ENCODE measurements at places on chromosomes 2 and 18.

DNA sequence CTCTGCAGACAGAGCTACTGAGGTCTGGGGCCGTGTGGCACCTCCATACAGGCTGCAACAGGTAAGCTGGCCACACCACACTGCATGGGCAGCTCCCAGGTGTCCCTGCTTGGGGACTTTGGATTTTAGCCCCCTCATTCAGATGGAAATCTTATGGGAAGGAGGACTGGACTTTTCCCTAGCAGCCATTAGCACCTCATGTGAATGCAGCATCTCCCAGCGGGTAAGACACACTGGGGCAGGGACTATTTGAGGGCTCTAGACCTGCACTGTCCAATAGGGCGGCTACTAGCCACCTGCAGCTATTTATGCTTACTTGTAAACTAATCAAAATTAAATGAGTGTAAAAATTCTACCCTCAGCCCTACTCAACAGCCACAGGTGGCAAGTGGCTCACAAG lies 34.2 kb upstream of the GLI2 start:
- no peak for DNase-seq

GRCh38 chr18:58449464-58449863 lies 179.4 kb downstream of the ALPK2 start:
- no peak for DNase-seq

DNA sequence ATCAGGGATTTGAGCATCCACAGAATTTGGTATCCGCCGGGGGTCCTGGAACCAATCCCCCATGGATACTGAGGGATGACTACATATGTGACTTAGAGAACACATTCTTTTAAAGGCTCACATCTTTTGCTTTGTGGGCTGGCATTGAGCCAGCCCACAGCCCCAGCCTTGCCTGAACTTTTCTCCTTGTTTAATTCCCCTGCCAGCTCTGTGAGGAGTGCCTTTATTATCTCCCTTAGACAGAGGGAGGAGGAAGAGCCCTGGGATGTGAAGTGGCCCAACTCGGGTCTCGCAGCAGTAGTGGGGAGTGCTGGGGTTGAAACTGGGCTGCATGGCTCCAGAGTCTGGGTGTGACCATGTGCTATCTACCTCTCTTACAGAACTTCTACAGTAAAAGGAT lies 7.6 kb downstream of the TTC39C start:
- peak; percentile 76 for DNase-seq

DNA sequence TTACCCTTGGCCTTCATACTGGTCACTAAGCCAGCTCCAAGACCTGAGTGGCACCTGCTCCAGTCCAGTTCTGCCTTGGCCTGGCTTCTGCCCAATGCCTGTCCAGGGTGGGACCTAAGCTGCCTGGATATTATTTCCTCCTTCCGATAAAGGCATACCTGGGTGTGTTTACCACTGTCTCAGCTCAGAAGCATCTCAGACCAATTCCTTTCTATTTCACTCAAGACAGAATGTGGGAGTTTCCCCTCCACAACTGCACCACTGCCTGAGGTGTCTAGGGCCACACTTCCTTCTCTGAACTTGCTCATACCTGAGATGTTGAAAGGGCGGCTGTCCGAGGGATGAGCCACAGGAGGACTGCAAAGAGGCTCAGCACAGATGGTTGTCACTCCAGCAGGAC lies 18.4 kb upstream of the CAB39 start:
- no peak for DNase-seq

DNA sequence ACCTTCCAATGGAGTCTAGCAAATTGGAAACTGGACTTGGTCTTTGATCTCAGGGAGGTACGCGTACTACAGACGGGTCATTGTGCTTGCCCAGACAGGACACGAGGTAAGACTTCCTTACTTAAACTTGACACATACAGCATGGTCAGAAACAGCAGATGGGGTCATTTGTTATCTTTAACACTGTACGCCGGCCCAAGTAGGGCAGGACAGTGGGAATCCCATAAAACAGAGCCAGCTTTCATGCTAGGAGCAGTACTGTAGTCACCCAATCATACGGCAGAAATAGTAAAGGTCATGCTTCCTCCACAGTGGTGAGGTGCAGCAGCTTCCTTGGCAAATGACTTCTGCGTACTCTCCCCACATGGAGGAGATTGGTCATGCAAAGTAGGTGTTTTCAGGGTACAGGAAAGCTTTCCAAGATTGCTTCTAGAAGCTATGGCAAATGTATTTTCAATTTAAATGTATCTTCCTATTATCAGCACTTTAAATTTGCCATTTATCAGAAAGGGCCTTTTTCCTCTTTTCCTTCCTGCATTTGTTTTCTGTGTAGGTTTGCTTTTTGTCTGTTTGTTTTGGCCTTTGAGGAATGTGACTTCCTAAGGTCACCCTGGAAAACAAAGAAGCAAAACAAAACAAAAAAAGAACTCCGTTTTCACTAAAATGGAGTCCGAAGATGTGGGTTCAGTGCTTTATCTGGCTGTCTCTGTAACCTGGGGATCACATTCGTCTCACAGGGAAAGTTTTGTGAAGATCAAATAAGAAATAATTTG lies 74.0 kb upstream of the DSG1 start:
- DNase-seq: no peak

GRCh38 chr18:79630281-79631095 lies 49.1 kb upstream of the CTDP1 start:
- DNase-seq: no peak

DNA sequence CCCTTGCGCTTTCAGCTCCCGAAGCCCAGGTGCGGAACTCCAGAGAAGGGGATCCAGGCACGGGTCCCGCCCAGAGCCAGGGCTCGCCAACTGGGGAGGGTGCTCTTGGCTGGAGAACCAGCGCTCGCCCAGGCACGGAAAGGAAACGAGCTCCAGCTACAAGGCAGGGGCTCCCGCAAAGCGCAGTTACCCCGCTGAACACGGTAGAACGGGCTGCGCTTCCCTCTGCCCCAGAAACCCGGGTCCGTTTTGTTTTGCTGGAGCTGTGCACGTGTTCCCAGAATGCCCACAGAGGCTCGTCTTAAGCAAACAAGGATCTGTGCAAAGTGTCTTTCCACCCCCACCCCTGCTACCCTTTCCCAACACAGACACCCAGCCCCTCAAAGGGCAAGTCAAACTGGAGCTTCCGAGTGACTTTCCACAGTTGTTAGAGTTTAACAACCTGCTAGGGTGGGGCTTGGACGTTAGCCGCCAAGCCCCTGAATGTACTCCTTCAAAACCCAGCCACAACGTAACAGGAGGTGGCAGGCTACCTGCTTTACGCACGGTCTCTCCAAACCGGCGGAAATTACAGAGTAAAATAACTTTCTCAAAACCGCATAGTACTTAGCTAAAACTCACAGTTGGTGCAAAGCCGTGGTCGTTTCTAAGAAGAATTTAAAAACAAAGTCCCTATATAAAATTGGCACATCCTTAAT lies 775 bp downstream of the RNF125 start:
- DNase-seq: peak; percentile 35

DNA sequence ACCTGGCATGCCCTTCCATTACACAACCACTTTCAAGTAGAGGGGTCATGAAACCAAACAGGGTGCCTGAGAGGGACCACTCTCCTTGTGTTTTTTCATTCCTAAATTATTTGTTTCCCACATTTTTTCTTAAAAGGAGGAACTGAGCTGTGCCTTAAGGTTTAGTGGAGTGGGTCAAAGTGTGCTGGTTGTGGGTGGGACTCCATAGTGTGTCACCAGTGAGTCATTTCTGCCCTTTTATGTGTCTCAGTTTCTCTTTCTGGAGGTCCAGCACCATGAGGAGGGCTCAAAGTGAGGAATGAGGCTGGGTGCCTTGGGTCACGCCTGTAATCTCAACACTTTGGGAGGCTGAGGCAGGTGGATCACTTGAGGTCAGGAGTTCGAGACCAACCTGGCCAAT lies 37.8 kb downstream of the COMMD1 start:
- DNase-seq: no peak

DNA sequence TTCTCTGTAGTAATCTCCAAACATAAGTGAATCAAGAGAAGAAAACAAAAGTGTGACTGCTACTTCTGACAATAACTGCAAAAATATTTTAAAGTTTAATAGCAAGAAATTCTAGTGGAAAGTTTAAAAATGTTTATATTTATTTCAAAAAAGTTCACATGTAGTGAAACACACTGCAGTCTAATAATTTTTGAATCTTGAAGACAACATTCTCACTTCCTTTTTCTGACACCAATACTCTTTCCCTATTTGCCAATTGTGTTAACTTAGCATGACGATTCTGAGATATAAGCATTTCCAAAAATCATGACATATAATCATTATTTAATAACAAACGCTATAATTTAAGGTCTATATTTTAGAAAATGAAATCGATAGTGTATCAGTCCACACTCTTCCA lies 429.1 kb upstream of the PKDCC start:
- DNase-seq: no peak

DNA sequence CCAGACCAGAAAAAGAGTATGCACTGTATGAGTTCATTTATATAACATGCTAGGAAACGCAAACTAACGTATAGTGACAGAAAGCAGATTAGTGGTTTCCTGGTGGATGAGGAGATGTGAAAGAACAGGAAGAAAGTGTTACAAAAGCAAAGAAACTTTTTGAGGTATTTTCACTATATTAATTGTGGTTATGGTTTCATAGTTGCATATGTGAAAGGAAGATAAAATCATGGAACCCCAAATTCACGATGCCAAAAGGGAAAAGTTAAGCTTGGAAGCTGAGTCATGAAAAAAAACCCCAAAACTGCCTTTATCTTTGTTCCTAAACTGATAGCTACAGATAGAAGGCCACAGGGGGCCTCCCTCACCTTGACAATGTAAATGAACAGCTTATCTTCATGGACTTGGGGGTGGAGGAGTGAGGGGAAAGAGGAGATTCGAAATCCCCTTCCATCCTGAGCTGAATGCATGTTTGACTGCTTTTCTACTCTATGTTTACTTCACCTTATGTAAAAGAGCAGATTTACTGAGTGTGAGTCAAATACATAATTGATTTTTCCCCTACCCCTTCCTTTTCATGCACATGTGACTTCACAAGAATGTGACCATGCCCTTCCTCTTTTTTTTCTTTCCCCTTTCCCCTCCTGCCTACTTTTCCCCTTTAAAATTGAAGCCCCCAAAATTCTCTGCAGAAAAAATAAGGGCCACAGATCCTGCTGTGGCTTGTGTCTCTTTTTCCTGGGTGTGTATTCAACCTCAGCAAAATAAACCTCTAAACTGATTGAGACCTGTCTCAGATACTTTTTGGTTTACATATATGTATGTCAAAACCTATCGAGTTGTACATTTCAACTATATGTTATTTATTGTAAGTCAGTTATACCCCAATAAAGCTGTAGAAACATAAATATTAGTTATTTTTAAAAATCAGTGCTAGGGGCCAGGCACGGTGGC lies 100.1 kb upstream of the TLK1 start:
- no peak for DNase-seq

DNA sequence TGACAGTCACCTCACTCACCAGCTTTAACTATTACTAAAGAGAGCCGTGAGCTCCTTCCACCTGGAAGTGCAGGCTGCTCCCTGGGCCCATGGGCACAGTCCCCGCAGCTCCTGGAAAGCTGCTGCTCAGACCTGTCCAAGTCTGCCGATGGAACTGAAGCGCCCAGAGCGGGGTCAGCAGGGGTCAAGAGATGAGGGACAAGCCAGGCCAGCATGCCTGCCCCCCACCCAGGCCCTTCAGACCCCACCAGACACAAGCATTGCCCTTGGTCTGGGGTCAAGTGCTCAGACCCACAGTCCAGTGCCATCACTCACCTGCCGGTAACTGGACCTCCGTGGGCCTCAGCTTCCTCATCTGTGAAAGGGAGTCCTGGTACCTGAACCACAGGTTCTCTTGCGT lies 59.9 kb downstream of the BIN1 start:
- DNase-seq: no peak

DNA sequence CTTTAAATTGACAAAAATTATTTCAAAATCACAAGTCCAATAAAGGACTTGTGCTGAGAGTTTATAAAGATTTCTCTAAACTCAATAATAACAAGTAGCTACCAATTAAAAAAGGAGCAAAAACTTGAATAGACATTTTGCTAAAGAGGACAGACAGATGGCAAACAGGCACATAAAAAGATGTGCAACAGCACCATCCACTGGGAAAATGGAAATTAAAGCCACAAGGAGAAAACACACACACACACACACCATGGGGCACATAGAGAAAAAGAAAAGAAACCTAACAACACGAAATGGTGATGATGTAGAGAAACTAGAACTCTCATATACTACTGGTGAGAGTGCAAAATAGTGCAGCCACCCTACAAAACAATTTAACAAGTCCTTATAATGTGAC lies 12.6 kb upstream of the SLC9A4 start:
- no peak for DNase-seq

DNA sequence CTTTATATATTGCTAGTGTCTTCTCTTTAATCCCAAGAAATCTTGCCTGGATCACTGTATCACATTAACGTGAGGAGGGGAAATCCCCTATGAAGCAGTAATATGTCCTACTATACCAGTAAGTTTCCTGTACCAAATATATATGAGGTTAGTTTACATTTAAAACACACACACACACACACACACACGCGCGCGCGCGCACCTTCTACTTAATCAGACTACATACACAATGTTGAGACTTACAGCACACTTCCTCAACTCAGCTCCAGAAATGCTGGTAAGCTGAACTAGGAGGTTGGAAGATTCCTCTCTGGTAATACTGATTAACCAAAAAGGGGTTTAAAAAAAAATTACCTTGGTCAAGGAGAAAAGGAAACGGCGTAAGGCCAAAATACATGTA lies 49.3 kb downstream of the USP34 start:
- no peak for DNase-seq

DNA sequence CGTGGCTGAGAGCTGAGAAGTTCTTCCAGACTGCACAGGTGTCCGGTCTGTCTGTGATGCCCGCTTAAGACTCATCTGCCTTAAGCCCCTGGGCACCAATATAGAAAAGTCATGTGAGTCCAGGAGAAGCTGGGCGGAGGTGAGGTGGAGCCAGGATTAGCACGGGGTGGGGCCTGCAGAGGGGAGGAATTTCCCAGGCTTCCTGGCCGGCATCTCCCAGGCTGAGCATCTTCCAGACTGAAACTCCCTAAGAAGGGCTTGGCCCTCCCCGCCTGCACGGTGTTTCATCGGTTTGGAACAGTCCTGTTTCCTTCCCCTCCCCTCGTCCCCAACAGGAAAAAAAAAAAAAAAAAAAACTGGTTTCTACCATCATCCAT lies 270.3 kb downstream of the ATAD2B start:
- DNase-seq: no peak

DNA sequence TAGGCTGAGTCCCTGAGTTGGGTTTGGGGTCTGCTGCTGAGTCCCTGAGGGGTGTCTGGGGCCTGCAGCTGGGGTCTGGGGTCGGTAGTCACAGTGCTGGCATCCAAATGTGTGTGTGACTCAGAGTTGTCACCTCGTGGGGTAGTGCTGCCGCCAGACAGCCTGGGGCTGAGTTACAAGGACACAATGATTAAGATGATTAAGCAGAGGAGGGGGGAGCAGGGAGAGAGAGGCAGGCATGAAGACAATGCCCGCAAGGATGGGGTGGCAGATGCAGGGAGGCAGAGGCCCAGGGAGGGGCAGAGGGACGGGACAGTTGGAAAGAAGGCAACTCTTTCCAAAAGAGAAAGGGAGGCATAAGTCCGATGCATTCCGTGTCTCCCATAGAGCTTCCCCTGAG lies 120.2 kb downstream of the CELF4 start:
- DNase-seq: no peak

GRCh38 chr2:196783431-196784094 lies 15.9 kb downstream of the GTF3C3 start:
- DNase-seq: no peak

All from hematopoietic multipotent progenitor cell treated with erythropoietin and hydrocortisone succinate and interleukin-3 and kit ligand, for 8 days (in vitro differentiated cells).